Smooth muscle cell of the umbilical artery (primary cell): ENCODE measurements at places on chromosomes 1 and 21. TPM values are rescaled to one million over a fixed set of nuclear protein-coding genes. Genes with fewer than 3 reads are reported as not detected.

The RAB25 gene
- total RNA-seq, result not detected in 2 replicates

The PGBD5 gene
- under 0.01 TPM in 1 of 2 replicates, not detected in the other for total RNA-seq

The SMYD2 gene
- total RNA-seq, result 38.6 and 48.9 TPM in 2 replicates

The AGO1 gene
- total RNA-seq, result 11.9 and 26.8 TPM in 2 replicates

The CFHR4 gene
- not detected in 2 replicates for total RNA-seq

The CASQ1 gene
- 0.09 TPM in 1 of 2 replicates, not detected in the other for total RNA-seq

The ADAM30 gene
- 0.05 TPM in 1 of 2 replicates, not detected in the other for total RNA-seq

The MROH9 gene
- under 0.01 TPM in 1 of 2 replicates, not detected in the other for total RNA-seq

The C1QA gene
- total RNA-seq, result not detected in 2 replicates

The PBXIP1 gene
- 87.2 and 138 TPM in 2 replicates for total RNA-seq

The MIXL1 gene
- total RNA-seq, result not detected in 2 replicates

The KRTAP11-1 gene
- not detected in 2 replicates for total RNA-seq

The FCRL4 gene
- not detected in 2 replicates for total RNA-seq

The OR2T2 gene
- not detected in 2 replicates for total RNA-seq

The F3 gene
- total RNA-seq, result 62.7 and 94.4 TPM in 2 replicates

The CCDC185 gene
- total RNA-seq, result not detected in 2 replicates

The TSNAX gene
- total RNA-seq, result 45.1 and 52.0 TPM in 2 replicates

The CYP4A11 gene
- total RNA-seq, result not detected in 2 replicates

The LENEP gene
- total RNA-seq, result not detected in 2 replicates

The SPTA1 gene
- 0.05 TPM in 1 of 2 replicates, not detected in the other for total RNA-seq

The EXTL1 gene
- total RNA-seq, result 0.30 and 1.4 TPM in 2 replicates

The CELA2B gene
- total RNA-seq, result not detected in 2 replicates

The ANKRD35 gene
- total RNA-seq, result 0.42 and 0.59 TPM in 2 replicates

The ZMYND12 gene
- total RNA-seq, result 0.18 and 0.30 TPM in 2 replicates

The GBP6 gene
- not detected in 2 replicates for total RNA-seq

The DNAH14 gene
- total RNA-seq, result 26.1 and 27.2 TPM in 2 replicates

The LCE2A gene
- total RNA-seq, result not detected in 2 replicates

The NCMAP gene
- not detected in 2 replicates for total RNA-seq

The UTS2 gene
- not detected in 2 replicates for total RNA-seq

The PKLR gene
- not detected in 2 replicates for total RNA-seq

The CD5L gene
- total RNA-seq, result not detected in 2 replicates

The HLCS gene
- 35.6 and 51.2 TPM in 2 replicates for total RNA-seq

The SPRR1B gene
- total RNA-seq, result not detected in 2 replicates

The LCE3D gene
- not detected in 2 replicates for total RNA-seq

The TAGLN2 gene
- 163 and 379 TPM in 2 replicates for total RNA-seq
